GM12878 (cell line): ENCODE measurements at places on chromosomes 7 and 10. TPM values are rescaled to one million over a fixed set of nuclear protein-coding genes. Genes with fewer than 3 reads are reported as not detected.

DNA sequence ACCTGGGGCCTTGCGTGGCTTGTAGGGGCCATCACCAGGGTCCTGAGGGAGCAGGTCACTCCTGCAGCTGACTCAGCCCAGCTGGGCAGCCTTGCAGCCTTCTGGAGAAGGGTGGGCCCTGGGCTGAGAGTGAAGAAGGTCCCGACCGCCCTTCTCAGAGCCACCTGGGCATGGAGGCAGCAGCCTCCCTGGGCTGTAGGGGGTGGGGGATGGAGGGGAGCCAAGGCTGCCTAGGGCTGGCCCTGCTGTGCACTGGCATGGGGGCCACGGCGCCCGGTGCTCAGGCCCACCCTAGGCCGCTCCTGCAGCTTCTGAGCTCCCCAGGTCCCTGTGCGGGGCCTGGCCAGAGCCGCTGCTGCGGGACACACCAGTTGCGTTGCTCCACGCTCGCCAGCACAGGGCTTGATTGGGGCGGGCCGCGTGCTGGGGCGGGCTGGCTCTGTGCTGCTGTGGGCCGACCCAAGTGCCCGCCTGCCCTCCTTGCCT lies 63.6 kb upstream of the NKX6-2 start:
- no peak for DNase-seq

GRCh38 chr10:127563718-127564553 lies 14.8 kb downstream of the NPS start:
- no peak for DNase-seq

- no peak for DNase-seq
Observed at GRCh38 chr10:782751-783648, 93.5 kb upstream of the DIP2C start.

GRCh38 chr7:44073664-44074348 lies 8.4 kb upstream of the PGAM2 start:
- no peak for DNase-seq

- no peak for DNase-seq
Observed at GRCh38 chr10:131009791-131010190, 301.7 kb downstream of the TCERG1L start.

DNA sequence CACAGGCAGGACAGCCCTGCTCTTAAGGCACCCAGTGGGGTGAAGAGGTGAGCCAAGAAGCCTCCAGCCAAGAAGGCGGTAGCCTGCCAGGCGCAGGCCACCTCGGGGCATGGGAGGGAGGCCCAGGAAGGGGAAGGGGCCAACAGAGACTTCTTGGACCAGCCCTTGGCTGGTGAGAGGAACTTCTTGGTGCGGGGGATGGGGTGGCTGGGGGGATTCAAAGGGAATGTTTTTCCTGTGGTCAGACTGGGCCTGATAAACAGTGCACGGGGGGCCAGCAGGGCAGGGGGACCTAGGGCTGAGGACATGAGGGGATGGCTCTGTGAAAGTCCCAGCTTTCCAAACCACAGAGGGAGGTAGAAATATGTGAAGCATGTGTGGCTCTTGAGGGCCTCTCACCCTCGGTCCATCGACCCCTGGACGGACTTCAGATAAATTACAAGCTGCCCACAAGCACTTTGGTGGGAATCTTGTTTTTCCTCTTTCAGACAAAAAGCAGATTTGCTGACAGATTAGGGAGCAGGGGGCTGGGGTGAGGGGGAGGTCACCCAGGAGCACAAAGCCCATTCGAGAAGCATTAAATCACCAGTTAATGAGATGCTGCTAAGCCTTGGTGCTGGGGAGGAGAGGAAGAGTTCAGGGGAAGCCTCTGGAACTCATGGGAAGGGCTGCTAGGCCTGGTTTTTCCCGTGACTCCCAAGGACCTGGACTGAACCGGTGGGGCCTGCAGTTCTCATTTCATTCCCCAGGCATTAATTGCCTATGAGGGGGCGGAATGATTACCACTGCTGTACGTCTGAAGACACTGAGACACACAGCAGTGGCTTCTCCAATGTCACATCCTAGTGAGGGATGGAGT lies 11.3 kb downstream of the CRYGN start:
- no peak for DNase-seq

STAM gene
- 11.3 and 14.2 TPM in 2 replicates for total RNA-seq

ZNF25 gene
- 3.4 and 4.8 TPM in 2 replicates for total RNA-seq

UNC5B gene
- total RNA-seq: 0.08 and 0.11 TPM in 2 replicates
